Central memory CD8-positive, alpha-beta T cell (primary cell): ENCODE measurements at places on chromosomes 4 and X.

DNA sequence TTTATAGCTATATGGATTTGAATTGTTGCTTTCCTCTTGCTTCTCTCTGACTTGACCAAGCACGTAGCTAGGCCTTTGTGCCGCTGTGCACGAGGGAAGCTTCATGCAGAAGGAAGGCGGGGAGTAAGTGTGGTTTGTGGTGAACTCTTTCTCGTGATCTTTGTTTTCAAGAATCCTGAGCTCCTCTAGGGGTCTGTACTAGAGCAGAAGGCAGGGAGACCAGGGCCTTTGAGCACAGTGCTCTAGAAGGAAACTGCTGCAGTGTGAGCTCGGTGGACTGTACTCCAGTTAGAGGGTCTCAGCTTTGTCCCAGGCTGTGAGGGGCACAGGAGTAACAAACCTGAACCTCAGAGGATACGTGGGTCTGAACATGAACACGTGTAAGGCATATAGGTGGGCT is 49.0 kb downstream of the AGA start:
- H3K36me3 ChIP-seq = peaks cover 1% of the 10 kb centered on the region
- peaks cover 14% of the 10 kb centered on the region for H3K4me1 ChIP-seq
- no peak for DNase-seq
- no peak overlapping the region for H3K27ac ChIP-seq

- H3K4me3 ChIP-seq = no peak overlapping the region
- no peak overlapping the region for H3K27ac ChIP-seq
- no peak for DNase-seq
- H3K27me3 ChIP-seq = no peaks in the 10 kb centered on the region
- H3K4me1 ChIP-seq = no peaks in the 10 kb centered on the region
Measured at GRCh38 chrX:41142130-41142910, 57.1 kb downstream of the USP9X start.

GRCh38 chr4:33184657-33185290 is 2464.6 kb downstream of the PCDH7 start:
- no peaks in the 10 kb centered on the region for H3K36me3 ChIP-seq
- H3K4me1 ChIP-seq = no peaks in the 10 kb centered on the region
- H3K27me3 ChIP-seq = no peaks in the 10 kb centered on the region

DNA sequence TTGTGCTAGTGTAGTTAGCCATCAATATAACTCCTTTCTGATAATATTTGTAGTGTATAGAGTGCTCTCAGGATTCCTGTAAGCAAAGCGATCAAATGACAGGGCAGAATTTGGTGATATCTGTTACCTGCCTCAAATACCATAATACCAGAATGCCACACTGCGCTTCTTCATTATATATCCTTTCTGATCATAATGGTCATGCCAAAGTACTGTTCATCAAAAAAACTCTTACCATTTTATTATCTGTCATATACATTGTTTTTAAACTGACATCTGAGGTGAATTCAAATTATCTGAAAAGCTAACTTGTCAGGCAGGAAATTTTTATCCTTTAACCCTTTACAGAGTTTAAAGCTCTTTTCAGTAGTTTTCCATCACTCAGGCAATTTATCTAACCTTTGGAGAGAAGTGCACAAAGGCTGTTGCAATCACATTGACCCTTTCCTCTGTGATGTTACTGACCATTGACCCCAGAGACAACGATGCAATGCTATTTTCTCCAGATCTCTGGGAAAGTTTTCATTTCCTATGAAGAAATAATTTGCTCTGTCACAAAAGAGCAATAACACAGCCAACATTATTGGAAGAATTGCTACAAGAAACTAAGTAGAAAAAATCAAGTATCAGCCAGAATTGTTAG is 37.4 kb downstream of the UGT2B4 start:
- DNase-seq = no peak
- no peak overlapping the region for H3K27ac ChIP-seq
- peaks cover 3% of the 10 kb centered on the region for H3K36me3 ChIP-seq
- H3K4me3 ChIP-seq = no peak overlapping the region

DNA sequence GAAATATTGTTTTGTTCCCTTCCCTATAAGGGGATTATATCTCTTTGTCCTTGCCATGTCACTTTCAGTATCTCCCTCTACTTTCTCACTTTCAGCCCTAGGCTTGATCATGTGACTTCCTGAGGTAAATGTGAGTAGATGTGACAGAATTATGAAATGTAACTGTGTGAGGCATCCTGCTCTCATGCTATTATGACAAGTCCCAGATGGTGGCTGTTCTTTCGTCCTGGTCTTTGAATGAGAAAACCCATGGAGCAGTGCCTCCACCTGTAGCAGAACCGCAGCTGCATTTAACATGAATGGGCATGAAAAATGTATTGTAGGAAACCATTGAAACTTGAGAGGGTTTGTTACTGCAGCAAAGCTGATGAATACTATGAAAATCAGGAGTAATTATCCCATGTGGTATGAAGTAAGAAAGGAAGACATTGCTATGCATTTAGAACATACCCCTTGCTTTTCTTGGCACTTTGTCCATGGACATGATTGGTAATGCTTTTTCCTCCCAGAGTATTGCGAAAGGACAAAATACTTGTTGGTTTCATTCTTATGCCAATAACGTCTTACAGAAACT is 202.2 kb upstream of the GPRIN3 start:
- H3K4me1 ChIP-seq = peaks cover 22% of the 10 kb centered on the region
- no peaks in the 10 kb centered on the region for H3K36me3 ChIP-seq
- H3K27ac ChIP-seq = no peak overlapping the region
- H3K4me3 ChIP-seq = peak overlapping the region; percentile 67
- no peak for DNase-seq

GRCh38 chr4:23881674-23882337 is 8.0 kb downstream of the PPARGC1A start:
- H3K36me3 ChIP-seq = no peaks in the 10 kb centered on the region
- H3K4me3 ChIP-seq = no peak overlapping the region

GRCh38 chr4:121738780-121739535 is 26.0 kb downstream of the SMIM43 start:
- no peaks in the 10 kb centered on the region for H3K4me1 ChIP-seq
- H3K4me3 ChIP-seq = no peak overlapping the region
- no peaks in the 10 kb centered on the region for H3K27me3 ChIP-seq
- H3K27ac ChIP-seq = no peak overlapping the region

DNA sequence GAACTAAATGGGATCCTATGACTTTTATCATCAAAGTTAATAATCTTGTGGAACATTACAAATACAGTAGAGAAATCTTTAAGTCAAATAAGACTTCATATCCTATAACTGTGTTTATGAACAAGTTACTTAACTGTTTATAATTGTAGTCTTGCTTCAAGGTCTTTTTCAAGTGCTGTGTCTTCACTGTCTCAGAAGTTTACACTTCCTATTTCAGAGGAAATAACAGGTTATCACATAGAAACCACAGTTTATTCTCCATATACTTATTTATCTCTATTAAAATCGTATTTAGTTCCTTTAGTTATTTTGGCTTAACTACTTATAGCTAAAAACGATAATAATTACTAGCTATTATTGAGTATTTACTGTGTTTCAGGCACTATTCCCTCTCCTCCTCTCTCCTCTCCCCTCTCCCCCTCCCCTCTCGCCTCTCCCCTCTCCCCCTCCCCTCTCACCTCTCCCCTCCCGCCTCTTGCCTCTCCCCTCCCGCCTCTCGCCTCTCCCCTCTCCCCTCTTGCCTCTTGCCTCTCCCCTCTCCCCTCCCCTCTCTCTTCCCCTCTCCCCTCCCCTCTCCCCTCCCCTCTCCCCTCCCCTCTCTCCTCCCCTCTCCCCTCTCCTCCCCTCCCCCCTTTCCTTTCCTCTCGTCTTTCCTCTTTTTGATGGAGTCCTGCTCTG is 63.7 kb downstream of the RBPJ start:
- peaks cover 2% of the 10 kb centered on the region for H3K36me3 ChIP-seq
- no peaks in the 10 kb centered on the region for H3K27me3 ChIP-seq
- no peak for DNase-seq
- H3K27ac ChIP-seq = peak overlapping the region; percentile 61

DNA sequence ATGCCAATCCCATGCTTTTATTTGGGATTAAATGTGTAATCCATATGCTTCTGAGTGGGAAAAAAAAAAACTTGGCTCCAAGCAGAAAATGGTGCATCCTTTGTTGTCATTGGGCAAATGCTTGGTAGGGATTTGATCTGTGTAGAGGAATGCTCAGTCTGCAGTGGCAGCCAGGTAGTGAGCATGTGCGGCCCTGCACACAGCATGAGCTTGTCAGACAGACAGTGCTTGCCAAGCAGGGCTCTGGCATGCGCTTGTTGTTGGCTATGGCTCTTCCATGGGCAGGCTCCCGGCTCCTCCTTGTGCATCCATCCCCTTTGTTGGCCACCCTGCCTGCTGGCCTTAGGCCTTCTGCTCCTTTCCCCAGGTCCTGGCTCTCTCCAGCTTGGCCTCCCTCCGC is 130.3 kb downstream of the GPR143 start:
- H3K4me3 ChIP-seq = no peak overlapping the region
- peaks cover 3% of the 10 kb centered on the region for H3K36me3 ChIP-seq
- no peaks in the 10 kb centered on the region for H3K27me3 ChIP-seq
- no peaks in the 10 kb centered on the region for H3K4me1 ChIP-seq
- no peak for DNase-seq

GRCh38 chr4:41141900-41142299 is 72.4 kb downstream of the APBB2 start:
- no peak for DNase-seq
- H3K27me3 ChIP-seq = no peaks in the 10 kb centered on the region
- no peak overlapping the region for H3K4me3 ChIP-seq

DNA sequence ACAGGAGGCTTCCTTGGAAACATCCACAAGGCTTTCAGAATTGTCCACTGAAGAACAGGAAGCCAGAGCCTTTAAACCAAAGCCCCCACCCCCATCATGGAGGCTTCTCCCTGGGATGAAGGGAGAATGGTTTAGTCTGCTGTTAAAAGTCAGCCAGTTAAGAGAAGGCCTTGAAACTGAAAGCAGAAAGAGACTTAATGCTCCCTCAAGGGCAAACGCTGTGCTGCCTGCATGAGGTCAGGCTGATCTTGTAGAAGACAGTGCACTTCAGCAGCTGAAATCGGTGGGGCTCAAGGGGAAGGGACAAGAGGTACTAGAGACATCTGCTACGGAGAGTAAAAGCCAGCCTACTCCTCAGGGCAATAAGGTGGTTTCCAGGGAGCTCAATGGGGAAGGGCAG is 69.0 kb downstream of the HPRT1 start:
- no peak overlapping the region for H3K27ac ChIP-seq
- no peaks in the 10 kb centered on the region for H3K27me3 ChIP-seq
- no peaks in the 10 kb centered on the region for H3K4me1 ChIP-seq

- peak; percentile 55 for DNase-seq
- peaks cover 67% of the 10 kb centered on the region for H3K36me3 ChIP-seq
- H3K4me3 ChIP-seq = peak overlapping the region; percentile 79
- peak overlapping the region; percentile 98 for H3K27ac ChIP-seq
Measured at GRCh38 chrX:2629316-2630007, 61.6 kb upstream of the CD99 start.

DNA sequence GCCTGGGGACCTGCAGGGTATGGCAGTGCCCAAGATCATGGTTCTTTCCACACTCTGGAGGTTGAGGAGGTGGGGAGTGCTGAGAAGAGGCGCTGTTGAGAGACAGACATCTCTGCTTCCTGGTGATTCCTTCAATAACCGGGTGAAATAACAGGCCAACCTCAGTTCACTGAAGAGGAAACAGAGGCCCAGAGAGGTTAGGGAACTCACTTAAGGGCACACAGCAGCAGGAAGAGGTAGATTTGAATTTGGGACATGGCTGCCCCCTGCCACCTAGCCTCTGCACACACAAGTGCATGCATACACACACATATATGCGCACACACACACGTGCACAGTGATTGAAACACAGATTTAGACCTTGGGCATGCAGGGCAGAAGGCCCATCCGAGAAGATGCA is 24.9 kb upstream of the HMX1 start:
- H3K4me1 ChIP-seq = no peaks in the 10 kb centered on the region
- H3K27ac ChIP-seq = no peak overlapping the region
- peaks cover 2% of the 10 kb centered on the region for H3K36me3 ChIP-seq
- H3K27me3 ChIP-seq = peaks cover 15% of the 10 kb centered on the region
- no peak for DNase-seq
- no peak overlapping the region for H3K4me3 ChIP-seq

GRCh38 chr4:86542319-86543027 is 51.6 kb upstream of the PTPN13 start:
- DNase-seq = no peak
- H3K4me3 ChIP-seq = no peak overlapping the region
- H3K27me3 ChIP-seq = peaks cover 10% of the 10 kb centered on the region
- peaks cover 6% of the 10 kb centered on the region for H3K4me1 ChIP-seq
- H3K36me3 ChIP-seq = no peaks in the 10 kb centered on the region

DNA sequence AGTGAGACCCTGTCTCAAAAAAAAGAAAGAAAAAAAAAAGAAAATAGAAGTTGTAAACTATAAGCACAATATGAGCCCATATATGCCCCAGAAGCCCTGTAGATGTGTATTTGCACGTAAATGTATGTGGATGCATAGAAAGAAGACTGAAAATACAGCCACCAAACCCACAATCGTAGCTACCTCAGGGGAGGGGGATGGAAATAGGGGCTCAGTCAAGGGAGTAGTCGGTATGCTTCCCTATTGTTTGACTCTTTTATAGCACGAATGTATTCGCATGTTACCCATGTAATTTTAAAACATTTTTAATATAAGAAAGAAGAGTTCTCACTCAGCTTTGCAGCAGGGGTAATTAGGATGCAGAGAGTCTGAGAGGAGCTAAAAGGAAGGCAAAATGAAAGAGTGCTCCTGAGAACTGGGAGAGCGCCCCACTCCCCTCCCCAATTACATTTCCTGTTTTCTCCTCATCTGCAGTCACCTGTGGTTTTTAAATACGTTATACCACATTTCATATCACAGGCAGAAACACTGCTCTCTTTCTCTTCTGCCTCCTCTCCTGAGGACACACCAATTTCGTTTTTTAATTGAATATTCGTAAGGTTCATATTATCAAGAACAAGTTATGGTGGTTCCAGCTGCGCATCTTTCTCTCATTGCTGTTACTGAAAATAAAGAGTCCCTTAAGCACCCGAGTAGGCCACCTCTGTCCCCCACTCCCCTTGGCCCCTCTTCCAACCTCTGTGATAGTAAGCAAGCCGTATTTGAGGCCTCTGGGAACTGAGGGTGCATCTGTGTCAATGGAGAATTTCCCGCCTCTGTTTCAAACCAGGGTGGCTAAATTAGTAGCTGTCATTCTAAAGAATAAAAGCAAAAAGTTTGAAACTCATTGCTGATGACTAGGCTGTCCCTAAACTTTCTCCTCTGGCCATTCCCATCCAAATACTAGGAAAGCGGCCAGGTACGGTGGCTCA is 10.7 kb downstream of the SEPTIN6 start:
- DNase-seq = no peak
- no peaks in the 10 kb centered on the region for H3K27me3 ChIP-seq
- peak overlapping the region; percentile 75 for H3K4me3 ChIP-seq

DNA sequence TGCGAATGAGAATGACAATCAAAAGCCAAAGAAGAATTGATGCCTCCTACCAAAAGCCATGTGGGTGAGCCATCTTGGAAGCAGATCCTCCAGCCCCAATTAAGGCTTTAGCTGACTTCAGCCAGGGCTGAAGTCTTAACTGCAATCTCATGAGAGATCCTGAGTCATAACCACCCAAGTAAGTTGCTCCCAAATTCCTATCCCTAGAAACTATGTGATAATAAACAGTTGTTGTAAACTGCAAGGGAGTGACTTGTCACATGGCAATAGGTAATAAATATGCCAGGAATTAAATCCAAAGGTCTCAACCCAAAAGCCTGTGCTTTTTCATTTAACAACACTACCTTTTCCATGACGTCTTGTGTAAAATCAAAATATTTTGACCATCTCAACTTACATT is 154.2 kb upstream of the TBL1X start:
- H3K27me3 ChIP-seq = no peaks in the 10 kb centered on the region
- DNase-seq = no peak
- H3K4me3 ChIP-seq = no peak overlapping the region
- no peak overlapping the region for H3K27ac ChIP-seq
- H3K36me3 ChIP-seq = peaks cover 5% of the 10 kb centered on the region

- no peak overlapping the region for H3K27ac ChIP-seq
- H3K4me3 ChIP-seq = no peak overlapping the region
- DNase-seq = no peak
- peaks cover 7% of the 10 kb centered on the region for H3K27me3 ChIP-seq
- peaks cover 7% of the 10 kb centered on the region for H3K4me1 ChIP-seq
- peaks cover 9% of the 10 kb centered on the region for H3K36me3 ChIP-seq
Measured at GRCh38 chr4:170030121-170030520, 3.9 kb upstream of the MFAP3L start.
